ENCODE measurements at places on chromosomes 2 and 18.

GRCh38 chr2:23418056-23418455 lies 33.1 kb downstream of the KLHL29 start:
- DNase-seq, result no peak

DNA sequence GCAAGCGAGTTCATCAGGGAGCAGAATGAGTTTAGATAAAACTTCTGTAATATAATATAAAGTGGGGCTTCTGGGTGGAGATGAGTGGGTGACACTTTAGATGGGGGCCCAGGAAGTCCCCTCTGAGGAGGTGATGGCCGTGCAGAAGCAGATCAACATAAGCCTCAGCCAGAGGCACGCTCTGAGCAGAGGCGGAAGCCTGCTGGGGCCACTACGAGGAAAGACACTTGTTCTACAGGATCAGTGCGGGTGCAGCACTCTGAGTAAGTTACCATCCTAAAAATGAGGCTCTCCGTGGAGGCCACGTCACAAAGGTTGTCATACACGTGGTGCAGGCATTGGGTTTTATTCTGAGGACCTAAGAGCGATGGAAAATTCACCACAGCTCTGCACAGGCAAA lies 22.3 kb downstream of the TMEM18 start:
- DNase-seq, result no peak

GRCh38 chr2:193517615-193518014 lies 1322.9 kb upstream of the TMEFF2 start:
- DNase-seq, result no peak

GRCh38 chr2:85428343-85428881 lies 9.9 kb downstream of the SH2D6 start:
- DNase-seq, result no peak

- no peak for DNase-seq
Measured at GRCh38 chr2:150296770-150297546, 190.5 kb downstream of the RND3 start.

- no peak for DNase-seq
Measured at GRCh38 chr2:20346565-20347381, 3.9 kb downstream of the PUM2 start.

- DNase-seq, result no peak
Measured at GRCh38 chr2:63840081-63840784, 1.5 kb upstream of the UGP2 start.
